ENCODE measurements at places on chromosomes 12 and 14.

- peak; percentile 9 for DNase-seq
Measured at GRCh38 chr14:29016050-29016900, 249.7 kb downstream of the FOXG1 start.

DNA sequence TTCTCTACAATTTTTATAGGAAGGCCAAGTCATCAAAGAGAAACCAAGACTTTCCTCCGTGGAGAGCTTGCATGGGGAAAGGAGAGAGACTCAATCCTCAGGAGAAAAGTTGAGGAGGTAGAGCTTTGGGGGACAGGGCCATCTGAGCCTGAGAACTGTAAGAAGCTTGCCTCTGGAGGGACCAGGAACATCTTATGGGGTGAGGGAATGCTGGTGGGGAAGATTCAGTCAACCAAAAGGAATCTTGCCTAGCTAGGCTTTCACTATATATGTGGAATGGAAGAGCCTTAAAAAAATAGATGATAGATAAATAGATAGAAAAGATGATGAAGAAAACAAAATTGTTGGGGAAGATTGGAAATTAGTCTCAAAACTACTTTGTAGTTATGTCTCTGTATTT lies 63.5 kb downstream of the DYRK2 start:
- DNase-seq: no peak

- no peak for DNase-seq
Measured at GRCh38 chr14:101535701-101536207, 25.5 kb upstream of the DIO3 start.

GRCh38 chr12:18419311-18419710 lies 158.0 kb downstream of the PIK3C2G start:
- DNase-seq: no peak

GRCh38 chr12:109679501-109680263 lies 33.9 kb upstream of the FAM222A start:
- DNase-seq: no peak
